MM.1S (cell line): ENCODE measurements at places on chromosomes 7 and 10.
A peak's percentile ranks its signal among the peaks of the same experiment; 100 is the strongest.

DNA sequence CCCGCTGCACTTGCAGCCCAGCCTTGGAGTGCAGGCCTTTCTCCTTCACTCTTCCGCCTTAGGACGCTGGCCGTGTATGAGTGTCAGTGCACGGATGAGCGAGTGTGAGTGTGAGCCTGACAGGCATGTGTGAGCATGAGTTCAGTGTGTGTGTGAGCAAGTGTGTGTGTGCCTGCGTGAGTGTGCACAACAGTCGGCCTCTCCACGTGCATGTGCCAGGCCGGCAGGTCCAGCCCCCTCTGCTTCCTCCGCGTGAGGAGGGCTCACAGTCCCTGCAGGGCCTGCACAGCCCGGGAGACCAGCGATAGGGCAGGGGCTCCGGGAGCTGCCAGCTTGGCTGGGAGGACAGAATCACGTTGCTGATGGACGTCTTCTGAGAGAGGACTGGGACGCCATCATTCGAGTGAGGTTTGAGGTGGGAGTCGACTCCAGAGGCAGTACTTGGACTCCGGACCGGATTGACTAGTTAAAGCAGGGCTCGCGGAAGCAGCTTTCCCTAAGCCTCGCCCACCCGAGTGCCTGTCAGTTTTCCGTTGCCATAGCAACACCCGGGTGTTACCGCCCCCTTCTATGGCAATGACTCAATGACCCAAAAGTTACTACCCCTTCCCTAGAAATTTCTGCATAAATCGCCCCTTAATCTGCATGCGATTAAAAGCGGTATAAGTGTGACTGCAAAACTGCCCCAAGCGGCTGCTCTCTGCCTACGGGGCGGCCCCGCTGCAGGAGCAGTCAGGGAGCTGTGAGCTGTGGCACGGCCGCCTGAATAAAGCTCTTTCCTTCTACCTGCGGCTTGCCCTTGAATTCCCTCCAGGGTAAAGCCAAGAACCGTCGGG lies 19.6 kb upstream of the CFAP46 start:
- DNase-seq: peak; percentile 31

- no peak for DNase-seq
These were observed 17.8 kb upstream of the LCOR start for GRCh38 chr10:96814264-96814663.

DNA sequence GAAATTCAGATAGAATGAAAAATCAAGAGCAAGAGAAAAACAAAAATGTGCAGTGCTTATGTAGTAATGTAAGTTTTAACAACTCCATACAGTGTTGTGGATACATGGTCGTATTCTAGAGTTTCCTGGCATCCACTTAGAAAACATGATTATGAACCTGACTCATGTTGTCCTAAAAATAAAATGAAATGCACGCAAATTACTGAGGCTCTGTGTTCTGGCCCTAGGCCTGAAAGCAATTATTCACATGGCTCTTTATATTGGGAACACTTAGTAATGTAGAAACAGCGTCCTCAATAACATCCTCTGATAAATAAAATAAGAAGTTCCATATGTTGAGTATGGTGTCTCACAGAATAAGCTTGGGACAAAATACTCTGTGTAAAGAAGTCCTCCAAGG lies 200.2 kb upstream of the SEMA3E start:
- no peak for DNase-seq

DNA sequence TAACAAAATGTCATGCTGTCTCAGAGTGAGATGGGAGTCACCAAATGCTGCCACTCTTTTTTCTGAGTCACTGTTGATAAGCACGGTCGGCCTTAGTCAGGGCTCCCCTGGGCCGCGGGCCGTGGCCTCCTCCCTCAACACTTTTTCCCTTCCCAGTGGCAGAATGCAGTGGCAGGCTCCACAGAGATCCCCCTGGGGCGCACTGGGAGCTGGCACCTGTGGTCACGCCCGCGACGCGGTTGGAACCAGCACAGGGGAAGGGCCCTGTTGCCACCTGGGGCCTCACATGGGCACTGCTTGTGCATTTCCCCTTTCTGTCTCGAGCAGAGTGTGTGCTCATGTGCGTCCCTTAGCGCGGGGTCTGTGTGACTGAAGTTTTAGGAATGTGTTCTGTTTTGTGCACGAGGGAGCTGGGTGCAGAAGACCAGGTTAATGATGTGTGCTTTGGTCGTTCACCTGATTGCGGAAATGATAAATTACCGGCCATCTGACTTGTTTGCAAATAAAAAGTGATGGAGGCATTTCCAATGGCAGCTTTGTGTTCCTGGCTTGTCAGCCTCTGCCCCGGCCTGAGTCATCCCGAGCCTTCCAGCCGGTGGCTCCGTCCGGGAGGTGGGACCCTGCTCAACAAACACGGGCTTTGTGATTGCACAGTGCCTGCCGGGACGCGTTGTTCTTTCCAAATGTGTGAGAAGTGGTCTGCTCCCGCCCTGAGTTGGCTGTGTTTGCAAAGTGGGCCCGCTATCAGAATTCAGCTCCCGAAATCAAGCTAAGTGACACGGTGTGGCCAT lies 100.7 kb downstream of the NKX6-2 start:
- DNase-seq: no peak
